ENCODE measurements at places on chromosomes 12 and 14.

- DNase-seq, result no peak
Measured at GRCh38 chr12:112447106-112447505, 28.4 kb downstream of the PTPN11 start.

- DNase-seq, result no peak
Measured at GRCh38 chr14:35430459-35431199, 26.1 kb upstream of the NFKBIA start.

DNA sequence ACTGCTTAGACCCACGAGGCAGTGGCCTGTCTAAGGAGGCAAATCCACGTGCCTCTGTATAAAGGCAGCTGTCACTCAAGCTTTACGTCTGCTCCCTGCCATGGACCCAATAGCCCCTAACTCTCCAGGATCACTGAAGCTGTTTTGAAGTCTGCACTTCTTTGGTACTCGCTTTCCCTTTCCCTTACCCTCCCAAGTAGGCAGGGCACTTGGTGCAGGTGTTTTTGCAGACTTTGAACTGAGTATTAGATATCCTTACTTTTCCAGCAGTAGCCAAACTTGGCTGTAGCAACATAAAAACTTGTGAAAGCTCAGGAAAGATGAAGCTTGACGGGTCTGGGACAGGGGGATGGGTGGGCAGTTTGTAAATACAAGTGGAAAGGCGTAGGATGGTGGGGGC is 17.8 kb upstream of the OR6S1 start:
- no peak for DNase-seq

GRCh38 chr12:121792607-121793439 is 665 bp downstream of the RHOF start:
- DNase-seq, result no peak

DNA sequence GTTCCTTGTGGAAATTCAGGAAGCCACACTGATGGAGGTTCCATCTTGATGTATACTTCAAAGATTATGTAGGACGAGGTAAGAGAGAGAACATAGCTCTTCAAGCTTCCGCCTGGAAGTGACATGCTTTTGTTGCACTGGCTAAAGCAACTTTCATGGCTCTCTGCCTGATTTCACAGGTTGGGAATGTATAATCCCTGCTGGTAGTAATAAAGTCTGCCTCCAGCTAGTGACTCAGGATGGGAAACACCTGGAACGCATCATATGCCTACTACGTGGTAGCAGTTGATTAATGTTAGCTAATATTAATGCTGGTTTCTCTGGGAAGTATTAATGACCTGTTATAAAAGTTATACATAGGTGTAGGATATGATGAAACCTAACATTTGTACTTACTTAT is 71.1 kb downstream of the PELI2 start:
- no peak for DNase-seq

DNA sequence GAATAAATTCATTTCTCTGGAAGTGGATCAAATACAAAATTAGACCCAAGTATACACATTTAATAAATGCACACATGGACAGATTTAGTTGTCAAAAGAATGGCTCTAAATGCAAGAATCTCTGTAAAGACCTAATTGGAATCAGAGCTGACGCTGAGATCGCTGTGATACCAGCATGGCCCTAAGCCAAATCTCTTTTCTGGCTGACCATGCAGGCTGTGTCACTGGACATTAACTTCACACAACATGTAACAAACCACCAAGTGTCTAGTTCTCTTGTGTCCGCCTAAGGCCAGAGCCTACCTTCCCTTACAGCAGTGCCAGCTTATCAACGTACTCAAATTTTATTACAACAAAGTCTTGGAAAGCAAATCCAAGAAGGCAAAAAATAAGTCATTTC is 127.5 kb downstream of the MED13L start:
- DNase-seq, result no peak

DNA sequence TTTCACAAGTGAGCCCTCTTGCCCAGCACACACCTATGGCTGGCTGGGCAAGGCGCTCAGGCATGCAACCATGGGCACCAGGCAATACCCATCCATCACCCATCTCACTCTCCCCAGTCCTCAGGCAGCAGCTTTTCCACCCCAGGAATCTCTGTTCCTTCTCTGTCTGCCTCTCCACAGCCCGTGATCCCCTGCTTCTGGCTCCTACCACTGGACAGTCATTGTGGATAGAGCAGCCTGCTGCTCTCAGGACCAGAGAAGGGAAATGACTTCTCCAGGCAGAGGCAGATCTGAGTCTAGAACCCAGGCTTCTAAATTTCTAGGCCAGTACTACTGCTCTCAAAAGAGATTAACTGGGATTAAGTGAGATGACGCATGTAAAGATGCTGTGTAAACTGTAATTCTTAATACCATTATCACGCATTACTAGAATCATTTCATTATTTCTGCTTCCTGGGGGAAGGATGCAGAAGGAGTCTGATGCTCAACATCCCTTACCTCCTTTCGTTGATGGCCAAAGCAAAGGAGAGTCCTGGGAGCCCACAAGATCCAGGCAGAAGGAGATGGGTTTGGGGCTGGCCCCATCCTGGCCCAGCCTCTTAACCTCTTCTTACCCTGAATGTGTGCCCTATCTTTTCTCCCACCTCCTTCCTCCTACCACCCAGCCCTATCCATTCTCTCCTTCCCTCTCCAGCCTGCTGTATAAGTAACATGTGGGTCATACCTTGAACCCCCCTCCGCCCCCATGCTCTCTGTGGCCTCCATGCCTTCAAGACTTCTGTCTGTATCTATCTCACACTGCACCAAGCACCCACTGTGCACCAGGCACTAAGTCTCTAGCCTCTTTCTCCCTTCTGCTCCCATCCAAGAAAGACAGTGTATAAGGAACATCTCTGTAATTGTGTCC is 4.8 kb upstream of the AQP5 start:
- no peak for DNase-seq

DNA sequence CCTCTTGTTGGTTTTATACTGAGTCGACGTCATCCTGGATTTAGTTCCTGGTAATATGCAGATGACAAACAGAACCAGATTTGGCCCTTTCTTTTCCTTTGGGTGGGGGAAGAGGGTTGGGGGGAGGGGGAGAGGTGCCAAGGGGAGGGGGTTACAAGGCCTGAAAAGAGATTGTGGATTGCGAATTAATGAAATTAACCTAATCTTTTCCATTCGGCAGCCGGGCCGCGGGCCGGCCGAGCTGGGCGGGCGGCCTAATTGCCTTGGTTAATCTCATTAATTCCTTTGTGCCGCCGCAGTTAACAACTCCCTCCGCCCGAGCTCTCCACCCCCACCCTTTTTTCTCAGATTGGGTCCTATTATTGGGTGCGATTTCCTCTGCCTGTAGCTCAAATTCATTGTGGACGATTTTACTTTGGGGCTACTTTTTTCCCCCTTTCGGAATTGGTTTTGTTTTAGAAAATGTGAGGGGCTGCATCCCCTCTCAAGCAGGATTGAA is 387 bp upstream of the GSC start:
- DNase-seq, result no peak

GRCh38 chr14:48814562-48814961 is 771.6 kb downstream of the RPS29 start:
- DNase-seq, result no peak

GRCh38 chr12:25372969-25373817 is 122.5 kb upstream of the KRAS start:
- no peak for DNase-seq

- no peak for DNase-seq
Measured at GRCh38 chr14:65318636-65319506, 93.7 kb upstream of the FUT8 start.

DNA sequence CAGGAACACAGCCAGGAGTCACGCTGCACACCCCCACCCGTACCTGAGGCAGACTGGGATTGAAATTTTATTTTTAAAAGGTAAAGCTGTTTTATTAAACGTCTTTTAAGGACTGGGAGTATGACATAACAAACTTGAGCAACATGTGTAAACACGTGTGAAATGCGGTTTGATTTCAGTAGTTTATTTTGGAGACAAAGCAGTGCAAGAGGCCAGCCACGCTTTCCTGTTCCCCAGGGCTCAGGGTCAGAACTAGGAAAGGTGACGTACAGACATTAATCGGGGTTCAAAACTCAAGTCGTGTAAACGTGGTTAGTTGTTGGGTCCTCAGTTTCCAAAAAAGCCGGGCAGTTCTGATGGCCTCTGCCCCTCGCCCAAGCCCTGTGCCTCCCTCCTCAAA is 16.7 kb downstream of the CHGA start:
- DNase-seq, result no peak

- no peak for DNase-seq
Measured at GRCh38 chr12:64318605-64319004, 72.0 kb downstream of the C12orf56 start.

GRCh38 chr12:72256725-72257124 is 15.4 kb upstream of the TRHDE start:
- no peak for DNase-seq

- no peak for DNase-seq
Measured at GRCh38 chr12:52636592-52637258, 15.3 kb downstream of the KRT2 start.

GRCh38 chr14:89399594-89400068 is 17.4 kb downstream of the FOXN3 start:
- DNase-seq, result no peak

DNA sequence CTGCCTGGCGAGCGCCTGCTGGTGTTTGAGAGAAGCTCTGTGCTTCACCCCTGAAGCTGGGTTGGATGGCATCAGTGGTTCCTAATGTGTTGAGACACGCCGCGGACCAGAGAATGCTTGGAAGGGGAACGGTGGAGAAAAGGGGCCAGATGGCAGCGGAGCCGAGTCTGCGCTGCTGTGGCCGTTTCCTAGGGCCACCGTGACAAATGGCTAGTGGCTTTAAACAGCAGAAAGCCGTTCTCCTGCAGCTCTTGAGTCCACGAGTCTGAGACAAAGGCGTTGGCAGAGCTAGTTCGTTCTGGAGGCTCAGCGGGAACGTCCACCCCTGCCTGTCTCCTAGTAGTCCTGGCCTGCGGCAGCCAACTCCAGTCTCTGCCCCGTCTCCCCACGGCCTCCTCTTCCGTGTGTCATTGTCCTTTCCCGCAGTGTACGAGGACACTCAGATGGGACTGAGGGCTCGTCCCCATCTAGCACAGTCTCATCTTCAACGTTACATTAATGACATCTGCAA is 103.6 kb downstream of the ADGRD1 start:
- no peak for DNase-seq

DNA sequence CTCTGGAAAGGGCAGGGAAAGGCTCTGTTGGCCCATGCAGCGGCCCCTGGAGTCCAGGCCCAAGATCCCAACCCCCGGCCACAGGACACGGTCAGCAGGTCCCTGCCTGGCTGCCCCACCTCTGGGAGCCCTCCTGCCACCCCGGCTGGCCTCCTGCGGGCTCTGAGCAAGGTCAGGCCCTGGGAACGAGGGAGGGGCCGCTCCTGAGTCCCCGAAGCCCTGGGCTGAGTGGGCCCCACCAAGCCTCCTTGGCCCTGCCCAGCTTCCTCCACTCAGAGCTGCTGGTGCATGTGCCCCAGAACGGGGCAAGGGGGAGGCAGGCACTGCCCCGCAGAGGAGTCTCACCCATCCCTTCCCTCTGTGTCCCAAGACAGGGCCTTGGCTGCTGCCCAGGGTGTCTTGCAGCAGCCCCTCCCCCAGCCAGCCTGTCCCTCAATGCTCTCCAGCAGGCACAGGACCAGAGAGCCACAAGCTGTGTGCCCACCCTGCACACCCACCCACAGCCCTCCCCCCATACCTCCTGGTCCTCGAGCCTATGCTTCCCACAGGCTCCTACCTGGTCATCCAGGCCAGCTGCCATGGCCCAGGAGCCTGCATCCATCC is 7.4 kb upstream of the C14orf180 start:
- no peak for DNase-seq

DNA sequence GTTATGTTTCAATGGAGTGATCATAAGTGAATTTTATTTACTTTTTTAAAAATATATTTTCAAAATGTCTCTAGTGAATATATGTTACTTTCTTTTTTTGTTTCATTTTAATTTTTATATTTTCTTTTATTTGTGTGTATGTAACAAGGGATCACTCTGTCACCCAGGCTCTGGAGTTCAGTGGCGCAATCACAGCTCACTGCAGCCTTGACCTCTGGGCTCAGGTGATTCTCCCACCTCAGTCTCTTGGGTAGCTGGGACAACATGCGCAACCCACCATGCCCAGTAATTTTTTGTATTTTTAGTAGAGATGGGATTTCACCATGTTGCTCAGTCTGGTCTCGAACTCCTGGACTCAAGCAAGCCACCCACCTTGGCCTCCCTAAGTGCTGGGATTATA is 18.1 kb downstream of the TMEM253 start:
- DNase-seq, result no peak

GRCh38 chr14:79663453-79663852 is 547.9 kb downstream of the DIO2 start:
- DNase-seq, result no peak

- DNase-seq, result no peak
Measured at GRCh38 chr12:2283916-2284315, 231.1 kb downstream of the CACNA1C start.

DNA sequence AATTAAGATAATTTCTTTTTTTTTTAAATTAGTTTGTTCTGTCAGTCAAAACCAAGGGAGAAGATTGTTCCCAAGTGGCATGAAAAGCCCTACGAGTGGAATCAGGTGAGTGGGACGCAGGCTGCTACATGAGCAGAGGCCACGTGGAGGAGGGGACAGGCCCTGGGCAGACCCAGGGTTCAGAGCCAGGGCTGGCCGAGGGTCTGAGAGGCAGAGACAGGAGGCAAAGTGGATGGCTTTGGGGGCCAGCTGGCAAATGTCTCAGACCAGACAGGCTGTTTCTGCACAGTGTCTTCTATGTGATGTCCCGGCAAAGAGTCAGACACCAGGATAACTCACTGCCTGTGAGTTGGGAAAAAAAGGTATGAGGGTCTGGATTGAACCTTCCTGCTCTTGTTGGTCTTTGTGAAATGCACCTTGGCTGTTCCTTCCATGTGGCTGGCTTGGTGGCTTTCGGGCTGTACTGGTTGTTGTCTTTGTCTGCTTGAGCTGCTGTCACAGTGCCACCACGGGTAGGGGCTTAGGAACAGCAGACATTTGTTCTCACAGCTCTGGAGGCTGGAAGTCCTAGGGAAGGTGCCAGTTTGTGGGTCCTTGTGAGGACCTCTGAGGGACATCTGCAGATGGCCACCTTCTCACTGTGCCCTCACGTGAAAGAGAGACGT is 35.8 kb upstream of the ASPG start:
- no peak for DNase-seq

GRCh38 chr12:20268121-20268732 is 100.1 kb upstream of the PDE3A start:
- DNase-seq, result no peak

GRCh38 chr12:132604151-132604618 is 6.2 kb downstream of the LRCOL1 start:
- no peak for DNase-seq

- DNase-seq, result no peak
Measured at GRCh38 chr14:102248121-102248520, 56.8 kb downstream of the MOK start.

DNA sequence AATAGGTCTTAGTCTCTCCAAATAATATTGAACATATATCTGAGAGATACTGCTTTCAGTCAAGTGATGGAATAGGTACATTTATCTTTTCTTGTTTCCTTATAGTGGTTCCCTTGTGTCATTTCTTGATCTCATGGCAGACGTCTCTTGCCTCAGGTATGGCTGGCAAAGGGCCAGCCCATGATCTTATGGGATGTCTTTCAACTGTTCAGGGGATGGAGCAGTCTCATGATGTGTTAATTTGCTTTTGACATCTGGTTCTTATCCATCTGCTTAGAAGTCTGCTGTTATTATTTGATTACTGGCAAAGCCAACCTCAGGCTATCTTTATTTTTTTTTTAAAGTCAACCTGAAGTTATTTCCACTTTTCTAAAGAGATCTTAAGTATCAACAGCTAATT is 262.9 kb downstream of the TMEM117 start:
- DNase-seq, result no peak

GRCh38 chr14:76576047-76576741 is 185.1 kb upstream of the VASH1 start:
- no peak for DNase-seq
